Femur (tissue), 1 donor: ENCODE measurements at places on chromosomes 7 and 10.

- DNase-seq = no peak
Measured at GRCh38 chr7:149006345-149006725, 22.0 kb downstream of the PDIA4 start.

DNA sequence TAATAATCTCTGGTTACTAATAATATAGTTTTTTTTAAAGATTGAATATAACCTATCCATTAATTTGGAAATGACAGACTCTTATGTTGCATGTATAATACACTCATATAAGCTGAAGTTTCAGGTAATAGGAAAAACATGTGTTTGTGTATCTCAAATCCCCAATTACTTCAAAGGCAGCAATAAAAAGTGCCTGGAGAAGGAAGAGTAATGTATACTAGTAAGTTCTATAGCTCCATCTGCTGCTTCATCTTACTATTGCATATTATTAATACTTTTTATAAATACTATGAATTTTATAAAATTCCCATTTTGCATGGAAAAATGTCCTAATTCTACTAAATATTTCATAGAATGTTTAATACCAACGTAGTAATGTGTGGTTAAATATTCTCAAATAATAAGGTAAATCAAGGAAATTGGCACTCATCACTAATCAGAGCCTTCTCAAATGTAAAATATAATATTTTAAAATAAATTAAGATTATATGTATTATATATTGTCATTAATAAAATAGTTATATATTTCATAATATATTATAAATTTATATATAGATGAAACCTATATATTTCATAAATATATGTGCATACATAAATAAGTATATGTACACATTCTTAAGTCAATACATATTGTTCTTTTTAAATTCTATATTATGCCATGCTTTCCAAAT is 311.9 kb downstream of the HGF start:
- DNase-seq = no peak

DNA sequence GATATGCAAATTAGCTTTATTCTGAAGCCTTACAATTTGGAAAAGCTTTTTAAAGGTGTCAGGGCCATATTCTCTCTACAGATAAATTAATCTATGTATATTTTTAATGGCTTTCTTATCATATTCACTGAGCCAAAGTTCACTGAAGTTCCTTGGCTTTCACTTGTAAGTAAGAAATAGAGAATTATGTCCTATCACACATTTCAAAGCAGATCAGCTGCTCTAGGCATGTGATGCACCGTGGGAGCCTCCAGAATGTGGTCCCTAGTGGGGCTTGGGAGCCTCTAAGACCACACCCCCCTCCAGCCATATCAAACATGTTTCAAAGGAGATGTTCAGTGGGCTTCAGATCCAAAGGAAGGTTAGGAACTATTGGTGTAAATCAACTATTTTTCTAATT is 51.5 kb downstream of the LAMB4 start:
- no peak for DNase-seq

GRCh38 chr10:112231602-112232400 is 48.2 kb upstream of the GPAM start:
- DNase-seq = no peak

DNA sequence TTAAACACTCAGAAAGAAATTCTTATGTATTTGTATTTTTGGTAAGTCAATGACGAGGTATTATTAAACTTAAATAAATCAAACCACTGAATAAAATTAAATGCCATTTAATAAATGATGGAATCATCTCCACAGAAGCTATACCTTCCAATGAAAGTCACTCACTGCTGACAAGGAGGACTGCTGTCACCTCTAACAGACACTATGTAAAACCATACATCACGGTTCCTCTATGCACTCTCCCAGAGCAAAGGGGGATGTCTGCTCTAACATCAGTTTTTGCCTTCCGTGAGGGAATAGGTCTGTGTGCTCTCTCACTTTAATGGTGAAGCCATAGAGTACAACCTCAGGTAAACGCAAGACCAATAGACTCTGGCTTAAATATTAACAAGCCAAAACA is 99.7 kb upstream of the DDC start:
- no peak for DNase-seq

DNA sequence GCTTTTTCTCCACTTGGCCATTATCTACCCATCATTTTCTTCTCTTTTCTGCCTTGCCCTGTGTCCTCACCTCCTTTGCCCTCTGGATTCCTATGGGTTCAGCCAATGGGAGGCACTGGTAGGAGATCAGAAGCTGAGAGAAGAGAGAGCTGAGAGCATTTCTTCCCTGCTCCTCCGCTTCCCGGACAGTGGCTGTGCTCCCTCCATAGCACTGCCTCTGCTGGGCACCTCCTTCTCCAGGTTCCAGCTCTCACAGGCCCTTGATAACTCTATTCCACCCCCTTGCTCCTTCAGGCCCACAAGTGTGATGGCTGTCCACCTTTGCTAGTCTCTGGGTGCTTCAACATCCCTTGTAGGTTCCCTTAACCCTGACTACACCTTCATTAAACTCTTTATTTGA is 79.6 kb downstream of the LSM5 start:
- no peak for DNase-seq

- DNase-seq = no peak
Measured at GRCh38 chr7:90424720-90425119, 21.5 kb downstream of the CLDN12 start.

DNA sequence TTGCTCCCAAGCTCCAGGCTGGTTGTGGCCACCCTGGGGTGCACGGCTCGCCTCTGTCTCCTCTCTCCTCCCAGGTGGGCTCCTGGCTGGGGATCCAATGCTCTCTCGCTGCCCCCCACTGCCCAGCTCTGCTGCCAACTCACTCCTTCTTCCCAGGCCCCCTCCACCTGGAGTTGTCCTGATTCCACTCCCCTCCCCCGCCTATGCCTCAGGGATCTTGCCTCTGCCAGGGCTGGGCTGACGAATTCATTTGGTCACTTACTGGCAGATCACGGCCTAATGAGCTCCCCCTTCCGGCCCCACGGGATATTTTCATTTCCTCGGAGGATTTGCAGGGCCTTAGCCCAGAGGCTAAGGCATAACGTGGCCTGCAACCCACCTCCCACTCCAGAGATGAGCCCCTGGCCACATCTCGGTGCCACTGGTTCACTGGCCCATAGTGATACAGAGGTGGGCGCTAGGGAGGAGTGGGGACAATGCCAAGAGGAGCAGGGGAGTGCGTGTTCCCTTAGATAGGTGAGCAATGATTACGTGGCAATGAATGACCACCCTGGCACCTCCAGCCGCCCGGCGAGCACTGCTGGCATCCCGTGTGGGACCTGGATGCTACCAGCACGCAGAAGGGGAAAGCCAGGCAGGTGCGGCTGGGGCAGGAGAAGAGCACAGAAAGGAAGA is 344.6 kb upstream of the SHH start:
- no peak for DNase-seq

GRCh38 chr7:99990460-99990852 is 14.6 kb upstream of the AZGP1 start:
- no peak for DNase-seq

GRCh38 chr10:51008346-51008745 is 65.9 kb upstream of the PRKG1 start:
- DNase-seq = no peak

- peak; percentile 23 for DNase-seq
Measured at GRCh38 chr7:16431646-16432424, 10.5 kb upstream of the CRPPA start.

DNA sequence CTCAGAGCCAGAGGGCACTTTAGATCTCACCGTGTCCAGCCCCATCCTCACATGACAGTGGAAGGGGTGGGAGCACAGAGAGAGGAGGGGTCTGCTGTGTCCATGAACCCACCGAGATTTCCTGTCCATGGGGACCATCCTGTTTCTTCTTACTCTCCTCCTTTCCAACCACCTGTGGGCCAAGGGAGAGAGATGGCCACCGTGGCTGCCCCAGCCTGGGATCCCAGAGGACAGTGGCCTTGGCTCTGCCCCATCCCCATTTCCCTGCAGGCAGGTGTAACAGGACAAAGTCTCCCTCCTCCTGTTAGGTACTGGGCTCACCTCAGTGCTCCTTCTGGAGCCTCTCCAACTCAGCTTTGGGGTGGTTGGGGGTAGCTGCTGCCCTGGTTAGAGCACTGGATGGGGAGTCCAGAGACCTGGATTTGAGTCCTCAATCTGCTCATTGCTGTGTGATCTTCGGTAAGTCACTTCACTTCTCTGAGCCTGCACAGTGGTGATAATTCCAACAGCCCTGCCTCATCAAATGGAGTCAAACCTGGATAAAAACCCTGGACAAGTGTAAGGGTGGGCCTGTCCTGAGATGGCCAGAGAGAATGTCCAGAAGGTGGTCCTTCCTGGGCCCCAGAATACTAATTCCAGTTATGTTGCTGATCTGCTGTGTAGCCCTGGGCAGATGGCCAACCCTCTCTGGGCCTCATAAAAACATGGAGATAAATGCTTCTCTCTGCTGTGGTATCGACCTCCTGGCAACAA is 17.8 kb upstream of the PCBD1 start:
- peak; percentile 12 for DNase-seq

DNA sequence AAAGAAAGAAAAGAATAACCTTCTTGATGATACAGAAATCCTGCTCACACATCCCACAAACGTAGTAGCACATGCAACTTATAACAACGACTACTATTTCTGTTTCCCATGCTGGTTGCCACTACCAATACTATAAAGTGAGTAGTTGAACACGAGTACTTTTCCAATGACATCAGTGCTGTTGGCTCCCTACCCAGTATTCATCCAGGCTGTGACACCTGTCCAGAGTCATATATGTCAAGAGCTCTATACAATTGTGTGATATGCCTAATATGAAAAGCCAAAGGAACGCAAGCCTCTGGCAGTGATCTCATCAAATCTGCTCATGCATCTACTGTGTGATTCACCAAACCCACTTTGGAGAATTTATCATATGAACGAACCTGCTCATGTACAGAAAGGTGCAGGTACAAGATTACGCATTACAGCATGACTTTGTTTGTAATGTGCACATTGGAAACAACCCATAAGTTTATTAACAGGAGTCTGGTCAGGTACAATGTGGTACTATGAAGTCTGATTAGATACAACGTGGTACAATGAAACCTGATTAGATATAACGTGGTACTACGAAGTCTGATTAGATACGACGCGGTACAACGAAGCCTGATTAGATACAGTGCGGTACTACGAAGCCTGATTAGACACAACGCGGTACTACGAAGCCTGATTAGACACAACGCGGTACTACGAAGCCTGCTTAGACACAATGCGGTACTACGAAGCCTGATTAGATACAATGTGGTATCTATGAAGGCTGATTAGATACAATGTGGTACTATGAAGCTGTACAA is 5.8 kb upstream of the ITIH5 start:
- peak; percentile 63 for DNase-seq

- DNase-seq = no peak
Measured at GRCh38 chr10:93085272-93085859, 11.7 kb downstream of the CYP26A1 start.

- peak; percentile 53 for DNase-seq
Measured at GRCh38 chr7:134458341-134458805, 527 bp downstream of the AKR1B1 start.

GRCh38 chr7:76238326-76238725 is 36.6 kb downstream of the SRRM3 start:
- no peak for DNase-seq

GRCh38 chr10:86168256-86168655 is 198.3 kb downstream of the GRID1 start:
- no peak for DNase-seq
